ENCODE measurements at places on chromosomes 16 and 17.

DNA sequence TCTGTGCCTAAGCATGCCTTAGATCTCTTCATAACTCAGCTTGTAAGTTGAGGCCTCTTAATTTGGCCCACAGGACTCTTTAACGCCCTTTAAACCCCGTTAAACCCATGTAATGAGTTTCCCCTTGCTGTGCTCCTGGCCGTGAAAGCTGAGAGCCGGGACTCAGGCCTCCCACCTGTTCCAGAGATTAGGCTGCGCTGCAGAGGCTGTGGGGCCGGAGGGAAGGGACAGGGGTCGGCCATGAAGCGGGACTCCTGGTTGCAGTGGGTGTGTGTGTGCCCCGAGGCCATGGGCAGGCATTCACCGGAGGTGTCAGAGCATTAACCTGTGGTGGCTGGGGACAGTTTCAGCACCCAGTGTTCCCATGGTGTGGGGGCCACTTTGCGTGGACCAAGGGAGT is 150.8 kb upstream of the IRX3 start:
- no peak for DNase-seq

- DNase-seq: no peak
Observed at GRCh38 chr16:1668612-1669319, 9.3 kb upstream of the JPT2 start.

GRCh38 chr17:29715680-29716079 is 93.0 kb upstream of the CORO6 start:
- no peak for DNase-seq

- no peak for DNase-seq
Observed at GRCh38 chr17:60134396-60135150, 15.2 kb upstream of the CA4 start.

GRCh38 chr17:79090443-79091225 is 16.0 kb downstream of the ENGASE start:
- DNase-seq: no peak

GRCh38 chr17:8133399-8133798 is 9.5 kb upstream of the HES7 start:
- no peak for DNase-seq

DNA sequence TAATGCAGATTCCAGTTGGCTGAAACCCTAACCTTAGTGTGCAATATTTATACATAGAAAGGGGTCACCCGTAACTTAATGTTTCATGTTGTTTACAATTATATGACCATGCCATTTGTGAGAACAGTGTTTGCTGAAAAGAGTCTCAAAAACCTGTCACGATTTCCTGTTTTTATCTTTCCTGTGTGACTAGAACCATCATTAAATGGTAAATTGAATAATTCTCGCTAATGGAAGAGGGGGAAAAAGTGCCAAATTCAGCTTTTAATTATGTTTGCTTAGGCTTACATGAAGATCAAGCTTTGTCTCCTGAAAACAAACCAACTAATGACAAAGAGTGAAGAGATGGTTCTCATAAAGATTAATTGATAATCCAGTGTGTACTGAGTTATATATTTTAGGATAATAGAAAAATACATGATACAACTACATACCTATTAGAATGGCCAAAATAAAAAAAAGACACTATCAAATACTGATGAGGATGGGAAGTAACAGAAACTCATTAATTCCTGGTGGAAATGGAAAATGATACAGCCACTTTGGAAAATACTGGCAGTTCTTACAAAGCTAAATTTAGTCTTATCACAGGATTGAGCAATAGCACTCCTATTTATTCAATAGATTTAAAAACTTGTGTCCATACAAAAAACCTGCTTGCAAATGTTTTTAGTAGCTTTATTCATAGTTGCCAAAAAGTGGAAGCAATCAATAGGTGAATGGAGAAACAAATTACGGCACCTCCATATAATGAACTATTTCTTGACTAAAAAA is 141.7 kb downstream of the CDK5R1 start:
- no peak for DNase-seq

GRCh38 chr17:79944821-79945391 is 90.8 kb downstream of the TBC1D16 start:
- no peak for DNase-seq

GRCh38 chr16:78994135-78994745 is 606.3 kb downstream of the MAF start:
- DNase-seq: no peak

GRCh38 chr17:35448214-35448898 is at the start of gene SLFN13:
TSS of gene SLFN13 (minus strand) at chr17:35448766. CDS start at chr17:35445680, 3,086 bp downstream.
- DNase-seq: peak; percentile 86

- no peak for DNase-seq
Observed at GRCh38 chr16:28913946-28914724, 10.9 kb downstream of the RABEP2 start.
